ENCODE measurements at places on chromosomes 1 and 21.

- DNase-seq = no peak
Observed at GRCh38 chr1:171140401-171140800, 44.7 kb upstream of the FMO2 start.

DNA sequence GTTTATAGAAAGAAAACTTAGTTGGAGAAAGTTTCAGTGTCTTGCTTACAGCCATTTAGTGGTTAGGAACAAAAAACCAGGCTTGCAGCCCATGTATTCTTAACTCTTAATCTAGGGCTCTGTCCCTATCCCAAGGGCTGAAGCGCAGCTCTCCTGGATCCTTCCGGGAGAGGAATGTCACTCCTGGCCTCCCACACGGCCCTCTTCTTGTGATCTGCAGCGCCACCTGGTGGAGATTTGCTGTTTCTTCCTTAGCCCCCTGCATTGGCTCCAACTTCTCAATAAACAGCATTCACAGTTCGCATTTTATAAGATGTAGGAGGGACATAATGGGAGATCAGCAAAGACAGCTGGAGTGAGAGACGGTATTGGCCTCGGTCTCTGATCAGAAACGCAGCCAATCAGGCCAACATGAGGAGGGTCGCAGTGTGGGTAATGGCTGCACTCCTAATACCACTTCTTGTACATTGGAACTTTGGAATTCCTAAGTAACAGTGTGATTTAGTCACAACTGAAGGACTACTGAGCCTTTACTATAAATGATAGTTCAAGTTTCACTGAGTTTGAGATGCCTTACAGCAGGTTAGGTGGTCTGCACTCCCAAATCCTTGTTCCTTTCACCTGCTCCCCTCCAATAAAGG, 283.4 kb downstream of the ASTN1 start:
- no peak for DNase-seq

GRCh38 chr1:76807543-76808260, 59.6 kb upstream of the ST6GALNAC5 start:
- no peak for DNase-seq

DNA sequence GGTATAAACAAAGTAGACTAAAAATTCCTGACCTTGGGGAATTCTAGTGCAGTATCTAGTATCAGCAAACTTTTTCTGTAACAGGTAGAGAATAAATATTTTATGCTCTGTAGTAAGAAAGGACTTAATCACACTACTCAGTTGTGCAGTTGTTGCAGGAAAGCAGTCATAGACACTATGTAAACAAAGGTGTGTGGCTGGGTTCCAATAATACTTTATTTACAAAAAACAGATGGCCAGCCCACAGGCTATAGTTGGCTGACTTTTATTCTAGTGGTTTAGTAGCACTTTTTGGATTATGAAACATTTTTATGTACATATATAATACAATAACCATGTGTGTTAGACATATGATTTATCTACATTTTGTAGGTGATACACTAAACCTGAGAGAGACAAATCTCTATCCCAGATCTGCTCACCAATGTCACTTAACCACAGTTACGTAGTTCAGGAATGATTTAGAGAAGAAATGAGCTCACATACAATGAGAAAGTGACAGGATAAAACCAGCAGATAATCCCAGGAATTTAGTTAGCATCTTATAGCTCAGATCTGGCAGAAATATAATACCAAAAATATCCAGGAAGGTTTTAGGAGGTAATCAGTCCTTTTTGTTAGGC, 56.1 kb downstream of the MIER1 start:
- no peak for DNase-seq

- DNase-seq = no peak
Observed at GRCh38 chr1:14142397-14143100, 442.6 kb downstream of the PRDM2 start.

DNA sequence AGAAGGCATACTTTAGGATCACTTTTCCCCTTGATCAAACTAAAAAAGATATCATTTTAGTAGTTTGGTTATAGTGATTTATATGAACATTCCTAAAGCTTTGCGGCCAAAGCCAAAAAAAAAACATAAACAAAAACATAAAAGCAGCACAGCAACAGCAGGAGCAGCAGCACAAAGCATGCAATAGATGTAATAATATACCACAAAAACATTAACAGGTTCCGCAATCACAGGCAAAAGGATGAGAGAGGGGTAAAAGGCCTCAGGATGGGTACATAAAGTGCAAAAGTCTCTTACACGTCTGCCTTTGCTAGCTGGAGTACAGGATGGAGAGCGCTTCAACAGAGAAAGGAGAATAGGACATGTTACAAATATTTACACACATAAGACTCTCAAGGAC, 119.0 kb downstream of the COQ8A start:
- no peak for DNase-seq

- DNase-seq = no peak
Observed at GRCh38 chr1:22916471-22916820, 56.2 kb downstream of the LACTBL1 start.

DNA sequence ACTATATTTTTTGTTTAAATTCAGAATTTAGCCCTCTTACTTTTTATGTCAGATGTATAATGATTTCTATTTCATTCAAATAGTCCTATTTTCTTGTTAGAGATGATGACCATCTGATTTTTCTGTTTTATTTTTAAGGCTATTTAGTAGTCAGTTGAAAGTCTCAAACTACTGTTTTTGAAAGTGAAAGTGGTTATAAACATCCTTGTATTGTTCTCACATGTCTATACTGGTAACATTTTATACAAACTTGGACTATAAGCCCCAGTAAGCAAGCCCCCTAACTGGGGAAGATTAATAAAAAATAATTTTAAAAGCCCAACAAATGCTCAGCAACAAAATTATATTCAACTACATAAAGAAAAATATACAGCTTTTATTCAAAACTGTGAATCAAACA, 271.3 kb upstream of the RGS18 start:
- no peak for DNase-seq

GRCh38 chr1:46613661-46614603, 2.7 kb downstream of the MOB3C start:
- DNase-seq = no peak

DNA sequence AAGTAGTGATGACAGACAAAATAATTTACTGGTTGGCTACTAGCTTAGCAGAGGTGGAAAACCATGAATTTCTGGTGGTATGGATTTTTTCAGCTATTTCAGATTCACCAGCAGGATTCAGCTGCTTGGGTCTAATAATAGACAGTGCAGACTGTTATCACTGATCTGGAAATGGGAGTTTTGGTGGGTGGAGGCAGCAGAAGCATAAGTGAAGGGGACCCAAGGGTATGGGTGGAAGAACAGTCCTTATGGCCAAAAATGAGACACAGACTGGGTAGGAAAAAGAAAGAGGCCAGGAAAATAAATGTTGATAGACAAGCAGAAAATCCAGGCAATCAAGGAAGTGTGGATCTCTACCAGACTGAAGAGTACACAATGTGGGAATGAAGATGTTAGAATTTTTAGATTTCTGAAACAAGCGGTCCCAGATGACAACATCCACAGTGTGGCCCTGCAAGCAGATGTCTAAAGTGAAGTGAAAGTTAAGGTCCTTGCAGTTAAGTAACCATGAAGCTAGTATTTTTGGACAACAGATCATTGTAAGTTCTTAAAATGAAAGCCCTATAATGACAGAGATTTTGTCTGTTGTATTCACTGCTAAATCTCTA, 24.7 kb downstream of the LYST start:
- no peak for DNase-seq

DNA sequence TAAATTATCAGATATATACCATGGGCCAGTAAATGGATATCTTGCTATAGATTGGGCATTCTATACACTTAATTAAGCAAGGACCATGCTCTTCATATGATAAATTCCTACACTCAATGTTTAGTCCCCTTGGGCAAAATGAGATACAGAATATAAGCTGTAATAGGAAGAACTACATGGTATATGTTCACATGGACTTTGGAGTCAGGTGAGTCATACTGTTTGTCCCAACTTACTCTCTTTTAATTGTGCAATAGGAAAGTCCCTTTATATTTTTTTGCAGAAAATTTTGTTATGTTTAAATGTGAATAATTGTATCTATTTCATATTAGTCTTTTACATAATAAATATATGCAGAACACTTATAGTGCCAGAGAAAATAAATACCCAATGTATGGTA, 820.2 kb upstream of the ADAMTS5 start:
- DNase-seq = no peak

DNA sequence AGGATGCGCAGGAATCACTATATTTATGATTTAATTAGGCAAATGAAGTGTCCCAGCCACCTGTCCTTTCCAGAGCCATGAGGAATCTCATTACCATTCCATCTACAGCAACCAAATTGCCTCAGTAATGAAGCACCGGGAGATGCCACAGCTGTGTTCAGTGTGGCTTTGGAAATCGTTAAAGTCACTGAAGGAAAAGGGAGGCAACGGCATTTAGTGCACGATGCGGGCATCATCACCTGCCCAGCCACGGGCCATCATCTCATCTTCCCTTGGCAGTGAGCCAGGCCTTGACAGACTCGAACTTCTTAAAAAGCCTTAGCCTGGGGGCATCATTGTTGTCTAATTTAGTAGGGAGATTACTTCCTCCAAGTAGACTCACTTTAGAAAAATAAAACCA, 67.8 kb downstream of the CNIH3 start:
- no peak for DNase-seq

GRCh38 chr1:164183854-164184635, 374.9 kb upstream of the PBX1 start:
- no peak for DNase-seq

- no peak for DNase-seq
Observed at GRCh38 chr1:15886611-15887167, 39.2 kb downstream of the SPEN start.

- no peak for DNase-seq
Observed at GRCh38 chr1:3596663-3597598, 14.4 kb downstream of the MEGF6 start.

- no peak for DNase-seq
Observed at GRCh38 chr1:29883411-29883832, 647.1 kb downstream of the PTPRU start.

DNA sequence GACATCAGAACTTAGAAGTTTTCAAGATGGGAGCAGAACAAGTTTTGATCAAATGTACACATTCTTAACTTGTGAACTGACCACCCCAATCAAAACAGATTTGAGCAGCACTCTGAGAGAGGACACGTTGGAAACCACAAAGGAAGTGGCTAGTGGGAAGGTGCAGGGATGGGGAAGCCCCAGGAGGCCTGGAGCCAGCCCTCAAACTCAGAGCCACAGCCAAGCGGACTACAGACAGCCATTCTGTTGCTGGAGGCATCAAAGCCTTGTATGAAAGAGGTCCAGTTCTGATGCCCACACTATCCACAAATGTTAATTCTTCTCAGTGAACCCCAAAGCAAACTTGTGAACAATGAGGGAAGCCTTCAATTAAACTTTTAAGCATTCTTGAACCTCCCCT, 143.6 kb upstream of the RAB4A start:
- DNase-seq = no peak

GRCh38 chr1:40899230-40899870, 37.2 kb upstream of the CITED4 start:
- no peak for DNase-seq

GRCh38 chr1:94106716-94107115, 14.2 kb downstream of the ABCA4 start:
- DNase-seq = no peak

Measured in GOT3 (cell line).